ENCODE measurements at places on chromosomes 7 and 10.

DNA sequence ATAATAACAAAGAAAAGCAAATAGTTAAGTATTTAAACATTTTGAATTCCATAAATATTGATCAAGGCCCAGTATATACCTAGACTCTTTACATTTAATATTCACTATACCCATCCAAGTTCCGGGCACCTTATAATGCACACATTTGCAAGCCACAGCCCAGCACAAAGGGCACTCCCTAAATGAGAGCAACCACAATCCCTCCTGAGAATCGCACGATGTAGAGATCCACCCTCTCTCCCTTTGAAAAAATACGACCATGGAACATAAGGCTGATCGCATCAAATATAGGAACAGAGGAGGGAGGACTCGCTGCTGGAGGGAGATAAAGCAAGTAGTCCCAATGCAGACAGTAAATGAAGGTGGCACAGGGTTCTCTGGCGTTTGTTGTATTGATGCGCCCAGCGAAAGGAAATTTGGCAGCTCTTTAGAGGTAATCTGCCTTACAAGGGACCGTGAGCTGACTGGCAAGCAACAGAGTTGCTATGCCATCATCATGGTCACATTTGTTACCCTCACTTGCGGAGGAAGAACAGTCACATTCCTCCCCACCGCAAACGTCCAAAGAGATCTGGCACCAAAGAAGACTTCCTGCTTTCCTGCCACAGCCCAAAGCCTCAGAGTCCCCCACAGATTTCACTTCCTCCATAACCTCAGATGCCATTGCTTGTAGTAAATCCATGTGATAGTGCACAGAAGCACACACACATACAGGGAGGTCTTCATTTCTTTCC, 16.1 kb upstream of the TAS2R40 start:
- no peak for DNase-seq

GRCh38 chr10:133454204-133454893, 604 bp downstream of the SCART1 start:
- no peak for DNase-seq

DNA sequence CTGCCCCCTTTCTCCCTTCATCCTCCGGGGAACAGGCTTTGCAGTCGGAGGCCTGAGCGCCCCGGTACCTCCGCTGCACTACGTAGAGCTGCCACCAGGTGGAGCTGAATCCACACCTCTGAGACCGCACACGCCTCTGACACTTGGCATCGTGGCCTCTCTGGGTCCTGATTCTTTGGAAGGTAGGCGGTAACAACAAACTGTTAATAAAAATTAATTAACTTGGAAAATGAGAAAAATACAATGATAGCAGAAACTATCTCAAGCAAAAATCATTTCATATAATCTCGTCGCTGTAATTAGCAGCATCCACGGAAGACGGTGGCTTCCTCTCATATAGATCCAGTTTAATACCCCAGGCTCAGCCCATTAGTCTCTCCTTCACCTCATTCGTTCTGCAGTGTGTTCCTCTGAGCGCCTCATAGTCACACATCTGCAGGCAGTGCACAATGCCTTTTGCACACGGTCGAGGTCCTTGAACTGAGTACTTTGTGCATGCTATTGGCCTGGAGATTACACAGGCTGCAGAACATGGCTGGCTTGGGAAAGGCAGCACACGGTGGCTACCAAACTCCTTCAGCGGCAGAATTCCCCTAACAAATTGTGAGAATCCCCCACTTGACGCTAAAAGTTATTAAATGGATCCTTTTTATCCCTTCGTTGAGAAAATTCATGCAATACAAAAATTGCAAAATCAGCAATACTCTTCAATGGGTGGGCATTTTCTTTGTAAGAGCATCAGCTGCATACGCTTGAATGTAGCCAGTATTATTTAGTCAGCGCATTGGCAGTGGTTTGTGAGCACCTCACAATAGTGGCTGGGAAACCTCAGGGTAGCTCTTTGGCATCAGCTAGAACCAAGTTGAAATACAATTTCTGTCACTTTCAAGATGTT, 18.7 kb downstream of the OR9A2 start:
- DNase-seq = peak; percentile 50

DNA sequence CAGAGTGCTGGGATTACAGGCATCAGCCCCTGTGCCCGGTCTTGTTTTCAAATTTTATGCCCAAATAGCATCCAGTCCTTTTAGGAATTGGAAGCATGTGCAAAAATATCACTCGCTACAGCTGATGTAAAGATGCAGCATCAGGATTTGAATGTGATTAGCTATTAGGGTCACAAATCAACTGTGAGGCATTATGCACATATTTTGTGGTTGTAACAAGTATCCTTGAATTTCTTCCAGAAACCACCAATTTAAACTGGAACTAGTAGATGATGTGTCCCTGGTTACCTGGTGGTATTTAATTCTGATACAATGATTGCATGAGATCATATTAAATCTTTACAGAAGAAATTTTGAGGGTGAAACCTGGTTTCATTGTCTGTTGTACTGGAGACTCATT, 41.0 kb upstream of the ITGA8 start:
- DNase-seq = no peak

- no peak for DNase-seq
These were observed 2.5 kb downstream of the ZEB1 start for GRCh38 chr10:31321396-31321941.

GRCh38 chr10:32417911-32418547, 27.9 kb upstream of the CCDC7 start:
- no peak for DNase-seq

DNA sequence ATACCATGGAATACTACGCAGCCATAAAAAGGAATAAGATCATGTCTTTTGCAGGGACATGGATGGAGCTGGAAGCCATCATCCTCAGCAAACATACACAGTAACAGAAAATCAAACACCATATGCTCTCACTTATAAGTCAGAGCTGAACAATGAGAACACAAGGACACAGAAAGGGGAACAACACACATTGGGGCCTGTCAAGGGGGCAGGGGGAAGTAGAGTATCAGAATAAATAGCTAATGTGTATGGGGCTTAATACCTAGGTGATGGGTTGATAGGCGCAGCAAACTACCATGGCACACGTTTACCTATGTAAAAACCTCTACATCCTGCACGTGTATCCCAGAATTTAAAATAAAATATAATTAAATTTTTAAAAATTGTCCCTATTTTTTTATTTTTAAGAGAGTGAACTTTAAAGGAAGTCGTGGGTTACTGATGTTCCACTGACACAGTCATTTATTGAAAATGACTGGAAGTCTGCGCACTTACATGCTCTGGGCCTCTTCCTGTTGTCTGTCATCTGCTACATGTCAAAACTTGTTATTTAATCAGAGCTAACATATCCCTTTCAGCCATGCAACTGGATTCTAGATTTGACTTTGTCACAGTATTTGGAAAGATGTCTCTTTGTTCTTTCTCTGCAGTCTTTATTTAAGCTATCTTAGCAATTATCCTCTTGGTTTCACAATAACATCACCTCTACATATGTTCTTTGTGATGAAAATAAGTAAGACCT, 73.7 kb upstream of the ABCB5 start:
- DNase-seq = no peak

GRCh38 chr10:7071421-7071820, 339.4 kb downstream of the SFMBT2 start:
- no peak for DNase-seq

DNA sequence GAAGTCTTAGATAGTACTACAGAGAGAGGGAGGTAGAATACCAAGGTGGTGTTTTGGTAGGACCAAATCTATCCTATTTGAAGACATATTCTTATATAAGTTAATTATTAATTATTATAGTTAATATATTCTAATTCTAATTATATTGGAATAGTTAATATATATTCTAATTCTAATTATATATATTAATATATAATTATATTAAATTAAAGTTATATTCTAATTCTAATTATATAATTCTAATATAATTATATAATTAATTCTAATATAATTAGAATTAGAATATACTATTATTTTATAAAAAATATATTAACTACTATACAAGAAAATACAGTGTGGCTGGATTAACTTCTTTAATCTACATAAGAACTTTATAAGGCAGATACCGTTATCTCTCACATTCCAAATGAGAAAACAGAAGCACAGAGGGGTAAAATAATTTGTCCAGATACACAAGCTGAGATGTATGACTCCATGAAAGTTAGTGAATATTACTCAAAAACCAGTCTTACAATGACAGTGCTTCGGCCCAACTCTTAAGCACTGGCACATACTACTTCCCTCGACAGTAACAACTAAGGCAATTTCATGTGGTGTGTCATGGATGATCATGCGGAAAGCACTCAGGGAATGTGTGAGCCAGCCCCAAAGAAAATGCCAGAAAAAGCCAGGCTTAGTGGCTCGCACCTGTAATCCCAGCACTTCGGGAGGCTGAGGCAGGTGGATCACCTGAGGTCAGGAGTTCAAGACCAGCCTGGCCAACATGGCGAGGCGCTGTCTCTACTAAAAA, 42.6 kb downstream of the TYW1B start:
- no peak for DNase-seq

- DNase-seq = no peak
These were observed 106.8 kb upstream of the POM121L12 start for GRCh38 chr7:52928591-52928990.

DNA sequence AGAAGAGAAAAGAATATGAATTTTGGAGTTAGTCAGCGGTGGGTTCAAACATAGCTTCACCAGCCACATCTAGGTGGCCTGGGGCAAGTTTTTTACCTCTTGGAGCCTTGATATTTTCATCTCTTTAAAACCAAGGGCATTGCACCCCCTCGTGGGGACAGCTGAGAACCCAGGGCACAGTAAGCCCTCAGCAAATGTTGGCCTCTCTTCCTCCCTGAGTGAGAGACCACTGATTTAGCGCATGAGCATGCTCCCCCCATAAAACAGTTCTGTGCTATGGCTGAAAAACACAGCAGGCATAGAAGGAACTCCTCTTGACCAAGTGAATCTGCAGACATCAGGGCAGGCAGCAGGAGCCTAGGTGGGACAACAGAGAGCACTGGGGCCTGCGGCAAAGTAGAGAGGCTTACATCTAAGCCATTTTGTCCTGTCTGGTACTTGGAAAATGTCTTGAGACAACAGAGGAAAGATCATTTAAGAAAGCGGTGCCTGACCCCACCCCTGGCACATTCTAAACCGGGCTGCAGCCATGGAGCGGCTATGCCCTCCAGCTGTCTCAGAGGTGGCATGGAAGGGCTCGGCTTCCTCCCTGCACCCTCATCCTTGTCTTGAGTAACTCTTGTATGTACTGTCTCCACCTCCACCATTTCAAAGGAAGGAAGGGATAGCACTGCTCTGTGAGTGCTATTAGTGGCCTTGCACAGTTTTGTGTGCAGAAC, 94.7 kb downstream of the ARHGAP22 start:
- no peak for DNase-seq

- DNase-seq = no peak
These were observed 45.4 kb upstream of the STOX1 start for GRCh38 chr10:68781613-68782574.

- DNase-seq = no peak
These were observed 24.6 kb downstream of the PPP3CB start for GRCh38 chr10:73471226-73471625.

DNA sequence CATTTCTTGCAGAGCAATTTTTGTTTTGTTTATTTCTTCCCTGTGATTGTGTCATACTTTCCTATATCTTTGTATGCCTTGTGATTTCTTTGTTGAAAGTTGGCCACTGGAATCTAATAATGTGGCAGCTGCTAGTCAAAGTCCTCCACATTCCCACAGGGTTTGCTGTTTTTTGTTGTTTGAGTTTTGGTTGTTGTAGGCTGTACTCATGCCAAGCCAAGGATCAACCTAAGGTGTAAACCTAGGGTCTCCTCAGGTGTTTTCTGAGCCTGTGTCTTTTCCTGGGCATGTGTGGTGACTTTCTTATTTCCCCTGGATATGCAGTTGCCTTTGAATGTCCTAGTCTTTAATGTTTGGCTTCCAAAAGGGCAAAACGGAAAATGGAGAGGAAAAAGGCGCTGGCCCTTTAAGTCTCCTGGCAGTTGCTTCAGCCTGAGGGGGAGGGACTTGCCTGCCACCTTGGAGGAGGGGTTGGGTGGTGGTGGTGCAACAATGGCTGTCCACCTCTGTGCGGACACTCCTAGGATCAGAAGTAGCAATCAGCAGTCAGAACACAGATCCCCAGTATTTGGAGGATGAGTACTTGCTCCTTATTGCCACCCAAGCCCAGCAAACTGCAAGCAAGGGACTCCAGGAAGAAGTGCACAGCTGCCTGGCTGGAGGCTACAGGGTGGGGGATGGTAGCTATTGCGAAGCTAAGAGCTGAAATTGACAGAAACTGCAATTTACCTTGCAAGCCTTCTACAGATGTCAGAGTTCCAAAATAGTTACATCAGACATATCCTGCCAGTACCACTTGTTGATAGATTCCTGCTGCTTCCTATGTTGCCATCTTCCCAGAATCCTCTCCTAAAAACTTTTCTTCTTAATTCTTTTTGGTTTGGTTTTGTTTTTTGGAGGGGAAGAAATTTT, 5.6 kb upstream of the ZNF518A start:
- DNase-seq = no peak

DNA sequence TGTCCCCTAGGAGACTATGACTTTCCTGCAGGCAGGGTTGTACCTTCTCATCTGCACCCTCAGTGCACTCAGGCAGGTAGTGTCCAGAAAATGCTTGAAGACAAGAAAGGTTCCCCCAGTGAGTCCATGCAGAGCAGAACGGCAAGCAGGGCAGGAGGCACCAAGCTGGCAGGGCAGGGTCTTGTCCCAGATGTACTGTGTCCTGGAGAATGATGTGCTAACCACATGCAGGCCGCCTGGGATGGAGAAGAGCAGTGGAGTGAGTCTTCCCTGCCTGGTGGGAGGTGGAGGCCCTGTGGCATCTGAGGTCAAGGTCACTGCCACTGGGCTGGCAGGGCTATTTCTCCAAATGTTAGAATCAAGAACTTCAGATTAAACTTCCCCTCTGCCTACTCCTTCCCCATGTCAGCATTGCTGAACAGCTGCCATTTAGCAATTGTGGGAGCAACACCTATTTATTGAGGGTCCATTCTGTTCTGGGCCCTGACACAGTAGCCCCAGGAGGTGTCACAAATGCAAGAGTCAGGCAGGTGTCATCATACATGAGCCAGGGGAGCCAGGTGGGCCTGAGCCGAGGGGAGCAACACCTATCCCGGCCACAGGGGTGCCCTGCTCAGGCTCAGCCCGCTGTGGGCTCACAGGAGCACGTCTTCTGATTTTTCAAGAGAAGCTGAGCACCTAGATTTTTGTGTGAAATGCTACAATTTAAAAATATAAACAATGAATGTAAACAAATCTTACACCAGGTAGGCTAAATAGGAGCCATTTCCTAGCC, 34.1 kb downstream of the PTPRE start:
- no peak for DNase-seq

- DNase-seq = no peak
These were observed 105.8 kb downstream of the SEMA3A start for GRCh38 chr7:84088802-84089201.

- DNase-seq = no peak
These were observed 32.6 kb downstream of the PLAC9 start for GRCh38 chr10:80165173-80165572.

Data from stimulated activated CD4-positive, alpha-beta T cell treated with anti-CD3 and anti-CD28 coated beads, Interleukin-1b, Interleukin-23, amount 100 ng/mL, for 1 hour (primary cell).